Activated CD4-positive, alpha-beta T cell treated with anti-CD3 and anti-CD28 coated beads, Interleukin-2, Interleukin-4, amounts not matched to agents 100 ng/mL and 50 ng/mL, durations not matched to agents 16 hours and 8 hours (primary cell): ENCODE measurements at places on chromosomes 6 and 20.

DNA sequence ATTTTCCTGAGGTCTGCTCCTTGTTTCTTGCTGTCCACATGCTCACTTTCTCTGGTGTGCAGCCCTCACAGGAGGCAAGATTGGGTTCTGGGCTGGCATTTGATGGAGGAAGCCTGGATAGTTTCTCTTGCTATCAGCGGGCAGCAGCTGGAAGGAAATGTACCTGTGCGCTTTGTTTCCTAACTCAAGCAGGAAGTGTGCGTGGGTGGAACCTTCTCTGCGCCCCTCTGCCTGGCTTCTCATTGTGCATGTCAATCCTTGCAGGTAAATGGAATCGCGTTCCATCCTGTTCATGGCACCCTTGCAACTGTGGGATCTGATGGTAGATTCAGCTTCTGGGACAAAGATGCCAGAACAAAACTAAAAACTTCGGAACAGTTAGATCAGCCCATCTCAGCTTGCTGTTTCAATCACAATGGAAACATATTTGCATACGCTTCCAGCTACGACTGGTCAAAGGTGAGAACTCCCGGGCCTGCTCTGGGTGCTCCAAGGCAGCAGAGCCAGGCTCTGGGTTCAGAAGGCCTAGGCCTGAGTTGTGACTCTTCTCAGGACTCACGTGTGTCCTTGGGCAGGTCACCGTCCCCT lies 16.8 kb upstream of the RBM38 start:
- DNase-seq: no peak

DNA sequence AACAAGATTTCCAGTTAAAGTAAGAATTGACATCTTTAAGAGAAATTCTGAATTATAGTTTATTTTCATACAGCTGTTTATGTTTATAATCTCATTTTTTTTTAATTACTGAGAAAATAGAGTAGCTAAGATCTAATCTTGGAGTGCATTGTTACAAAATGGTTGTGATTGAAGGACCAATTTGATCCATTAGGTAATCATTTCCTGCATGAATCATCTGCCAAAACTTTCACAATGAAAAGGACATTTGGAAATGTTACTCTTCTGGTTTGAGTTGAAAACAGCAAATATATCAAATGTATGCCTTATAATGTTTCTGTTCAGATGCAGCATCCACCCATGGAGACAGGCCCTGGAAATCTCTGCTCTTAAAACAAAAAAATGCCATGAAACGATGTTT lies 19.0 kb downstream of the TUBB2A start:
- DNase-seq: no peak

DNA sequence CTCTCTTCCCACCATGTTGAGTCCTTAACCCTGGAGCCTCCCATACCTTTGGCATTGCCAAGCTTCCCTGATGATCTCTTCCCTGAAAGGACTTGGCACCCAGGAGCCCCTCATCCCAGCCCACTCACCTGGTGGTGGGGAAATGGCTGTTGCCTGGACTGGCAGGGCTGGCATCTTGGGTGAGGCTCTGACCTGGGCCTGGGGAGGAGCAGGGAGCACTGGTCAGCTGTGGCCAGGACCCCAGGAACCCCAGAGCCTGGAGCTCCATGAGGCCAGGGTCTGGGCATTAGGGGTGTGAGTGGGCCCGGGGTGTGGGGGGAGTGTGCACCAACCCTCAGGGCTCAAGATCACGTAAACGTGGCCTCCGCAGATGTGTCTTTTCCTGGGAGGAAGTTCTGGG lies 9.5 kb downstream of the SDCBP2 start:
- no peak for DNase-seq

DNA sequence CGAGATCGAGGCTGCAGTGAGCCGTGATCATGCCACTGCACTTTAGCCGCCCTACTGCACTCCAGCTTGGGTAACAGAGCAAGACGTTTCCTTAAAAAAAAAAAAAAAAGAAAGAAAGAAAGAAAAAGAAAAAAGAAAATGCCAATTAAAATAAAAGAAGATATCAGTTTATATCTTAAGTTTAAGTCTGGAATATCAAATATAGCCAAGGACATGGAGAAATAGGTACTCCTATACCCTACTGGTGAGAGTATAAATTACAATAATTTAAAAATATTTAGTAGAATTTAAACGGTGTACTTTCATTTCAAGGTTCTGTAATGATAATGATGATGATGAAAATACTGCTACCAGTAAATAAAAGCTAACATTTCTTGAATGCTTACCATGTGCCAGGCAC lies 3.8 kb upstream of the TRIM31 start:
- DNase-seq: no peak

DNA sequence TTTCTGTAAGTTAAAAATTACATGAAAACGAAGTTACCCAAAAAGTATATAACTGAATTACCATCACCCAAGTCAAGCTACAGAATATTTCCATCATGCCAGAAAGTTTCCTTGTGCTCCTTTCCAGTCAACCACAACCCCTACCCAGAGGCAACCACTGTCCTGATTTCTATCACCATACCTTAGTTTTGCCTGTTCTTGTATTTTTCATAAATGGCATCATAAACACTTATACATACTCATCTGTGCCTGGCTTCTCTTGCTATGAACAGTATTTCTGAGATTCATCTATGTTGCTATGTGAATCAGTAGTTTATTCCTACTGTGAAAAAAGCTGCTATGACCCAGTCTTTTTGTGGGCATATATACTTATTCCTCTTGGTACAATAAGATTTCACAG lies 7.4 kb downstream of the FKBP5 start:
- DNase-seq: peak; percentile 41

- no peak for DNase-seq
These were observed 97.4 kb upstream of the CNR1 start for GRCh38 chr6:88263591-88263990.

DNA sequence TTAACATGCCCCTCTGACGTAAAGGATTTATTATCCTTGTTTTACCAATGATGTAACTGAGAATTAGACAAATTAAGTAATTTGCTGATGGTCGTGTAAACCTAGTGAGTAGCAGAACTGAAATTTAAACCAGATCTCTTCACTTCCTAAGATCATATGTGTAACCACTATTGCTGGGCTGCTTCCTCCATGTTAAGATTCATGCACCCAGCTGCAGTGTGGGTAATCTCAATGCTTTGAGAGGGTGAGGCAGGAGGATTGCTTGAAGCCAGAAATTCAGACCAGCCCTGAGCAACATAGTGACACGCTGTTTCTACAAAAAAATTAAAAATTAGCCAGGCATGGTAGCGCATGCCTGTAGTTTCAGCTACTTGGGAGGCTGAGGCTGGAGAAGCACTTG lies 97.9 kb downstream of the L3MBTL3 start:
- DNase-seq: no peak

GRCh38 chr20:8933381-8933807 lies 135.5 kb upstream of the PLCB4 start:
- DNase-seq: no peak

- no peak for DNase-seq
These were observed 26.3 kb upstream of the APMAP start for GRCh38 chr20:25018841-25019240.

DNA sequence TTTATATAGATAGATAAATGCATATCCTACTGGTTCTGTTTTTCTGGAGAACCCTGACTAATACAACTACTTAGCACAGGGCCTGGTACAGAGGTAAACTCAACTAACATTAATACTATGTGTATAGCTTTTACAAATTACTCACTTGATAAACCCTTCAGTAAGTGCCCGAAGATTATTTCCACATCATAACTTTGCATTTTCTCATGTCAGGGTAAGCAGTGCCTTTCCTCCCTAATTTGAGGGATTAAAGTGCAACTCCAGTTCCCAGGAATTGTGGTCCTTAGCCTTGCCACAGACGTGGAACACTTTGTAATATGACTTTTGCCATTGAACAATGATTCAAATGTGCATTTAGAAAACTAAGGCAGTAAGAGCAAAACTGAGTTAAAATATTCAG lies 147.5 kb upstream of the SMLR1 start:
- DNase-seq: no peak

- DNase-seq: no peak
These were observed 15.9 kb upstream of the ITPR3 start for GRCh38 chr6:33604941-33605854.

DNA sequence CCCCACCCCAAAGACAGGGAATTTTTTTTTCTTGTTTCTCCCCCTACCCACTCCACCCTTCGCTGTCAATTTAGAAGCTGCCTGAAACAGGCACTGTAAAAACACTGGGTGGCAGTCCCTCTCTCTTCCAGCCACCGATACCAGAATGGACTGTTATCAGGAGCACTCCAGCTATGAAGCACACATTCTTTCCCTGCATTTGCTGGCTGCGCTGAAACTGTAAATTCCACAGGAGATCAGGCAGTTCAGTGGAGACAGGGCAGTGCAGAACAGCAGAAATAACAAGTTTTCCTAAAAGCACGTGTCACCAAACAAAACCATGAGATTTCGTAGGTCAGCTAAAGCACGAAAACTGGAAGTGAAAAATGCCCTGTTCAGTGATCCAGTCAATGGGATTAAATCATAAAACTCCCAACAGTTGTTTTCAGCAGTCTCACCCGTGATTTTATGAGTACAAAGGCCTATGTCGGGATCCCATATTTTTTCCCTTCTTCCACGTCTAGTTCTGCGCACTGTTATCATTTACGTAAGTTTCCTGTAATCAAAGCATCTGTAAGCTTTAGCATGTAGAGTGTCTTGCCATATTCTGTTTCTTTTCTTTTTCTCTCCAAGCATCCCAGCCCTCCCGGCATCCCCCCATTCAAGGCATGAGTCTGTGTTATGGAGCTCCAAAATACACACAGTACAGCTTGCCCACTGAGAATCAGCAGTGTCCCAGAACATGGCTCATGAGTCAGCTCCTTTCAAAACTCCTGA lies 359.9 kb upstream of the EPHA7 start:
- DNase-seq: no peak

GRCh38 chr6:148779142-148779562 lies 32.3 kb downstream of the UST start:
- DNase-seq: no peak

- no peak for DNase-seq
These were observed 6.5 kb upstream of the HCRTR2 start for GRCh38 chr6:55167860-55168259.

DNA sequence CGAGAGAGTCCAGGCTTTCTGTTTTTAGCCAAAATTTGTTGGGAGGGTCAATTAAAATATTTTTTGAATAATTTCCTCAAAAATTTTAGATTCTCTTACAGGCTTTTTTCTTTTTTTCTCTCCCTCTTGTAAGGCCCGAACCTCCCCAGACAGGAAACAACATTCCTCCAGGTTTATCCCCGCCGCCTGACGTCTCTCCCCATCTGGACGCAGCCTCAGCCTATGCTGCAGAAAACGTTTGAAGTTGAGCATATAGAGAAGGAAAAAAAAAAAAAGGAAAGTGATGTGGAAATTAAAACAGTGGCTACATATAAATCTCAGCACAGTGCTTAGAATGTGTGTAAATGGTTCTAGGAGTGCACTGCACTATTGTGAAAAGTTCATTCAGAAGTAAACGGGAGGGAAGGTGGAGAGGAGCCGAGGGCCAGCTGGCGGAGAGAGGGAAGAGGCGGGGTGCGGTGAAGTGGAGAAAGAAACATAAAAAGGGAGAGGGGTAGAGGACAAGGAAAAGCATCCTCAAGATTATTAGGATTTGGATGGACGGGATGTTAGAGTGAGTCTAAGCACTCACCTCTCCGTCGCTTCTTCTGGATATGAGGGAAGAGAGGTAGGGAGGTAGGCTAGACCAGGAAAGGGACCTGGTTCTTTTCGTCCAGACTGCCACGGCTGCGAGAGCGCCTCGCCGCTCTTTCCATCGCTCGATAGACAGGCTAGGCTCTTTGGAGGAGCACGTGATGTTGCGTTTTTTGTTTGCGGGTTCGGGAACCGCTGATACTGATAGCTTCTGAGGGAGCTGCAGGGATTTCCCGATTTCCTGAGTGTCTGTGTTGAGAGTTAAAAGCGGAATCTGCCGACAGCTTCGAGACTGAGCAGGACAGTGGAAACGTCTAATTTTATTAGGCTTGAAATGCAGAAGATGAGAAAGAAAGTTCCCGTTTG lies 98.7 kb downstream of the TRIM27 start:
- no peak for DNase-seq

- no peak for DNase-seq
These were observed 103.6 kb upstream of the KCNK16 start for GRCh38 chr6:39426073-39426456.

DNA sequence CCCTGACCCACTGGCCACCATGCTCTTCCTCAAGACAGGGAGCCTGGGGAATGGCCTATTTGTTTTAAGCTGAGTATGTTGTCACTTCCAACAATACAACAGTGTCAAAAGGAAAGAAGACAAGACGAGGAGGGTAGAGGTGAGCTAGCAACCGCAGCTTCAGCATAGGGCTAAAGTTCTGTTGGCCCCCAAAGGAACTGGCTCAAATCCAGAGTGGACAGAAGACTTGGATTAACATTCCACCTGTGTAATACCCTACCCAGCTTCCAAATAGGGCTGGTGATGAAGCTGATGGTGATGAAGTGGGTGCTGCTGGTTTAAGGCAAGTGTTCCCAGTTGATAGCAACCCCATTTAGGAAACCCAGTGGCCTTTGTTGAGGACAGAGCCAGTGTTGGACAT lies 31.7 kb upstream of the KCNK5 start:
- no peak for DNase-seq

DNA sequence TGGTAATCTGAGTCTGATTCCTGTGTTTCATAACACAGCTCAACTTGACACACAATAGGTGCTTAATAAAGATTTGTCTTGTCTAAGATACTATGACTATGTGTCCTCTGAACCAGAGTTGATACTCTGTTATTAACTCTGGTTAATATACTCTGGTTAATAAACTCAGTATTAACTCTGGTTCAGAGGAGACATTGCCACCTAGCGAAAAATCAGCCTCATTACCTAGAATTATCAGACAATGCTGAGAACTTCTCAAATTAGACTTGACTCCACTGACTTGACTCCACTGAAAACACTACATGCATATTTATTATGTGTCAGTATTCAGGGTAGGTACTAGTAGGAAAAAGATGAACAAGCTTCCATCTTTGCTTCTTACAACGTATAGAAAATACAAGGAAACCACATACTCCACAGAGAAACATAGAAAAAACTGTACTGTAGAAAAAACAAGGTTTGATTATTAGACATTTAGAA lies 73.9 kb downstream of the AHI1 start:
- peak; percentile 73 for DNase-seq

GRCh38 chr6:33977606-33978411 lies 168.1 kb downstream of the GRM4 start:
- DNase-seq: no peak

GRCh38 chr6:30599625-30600324 lies 17.3 kb downstream of the PPP1R10 start:
- no peak for DNase-seq

DNA sequence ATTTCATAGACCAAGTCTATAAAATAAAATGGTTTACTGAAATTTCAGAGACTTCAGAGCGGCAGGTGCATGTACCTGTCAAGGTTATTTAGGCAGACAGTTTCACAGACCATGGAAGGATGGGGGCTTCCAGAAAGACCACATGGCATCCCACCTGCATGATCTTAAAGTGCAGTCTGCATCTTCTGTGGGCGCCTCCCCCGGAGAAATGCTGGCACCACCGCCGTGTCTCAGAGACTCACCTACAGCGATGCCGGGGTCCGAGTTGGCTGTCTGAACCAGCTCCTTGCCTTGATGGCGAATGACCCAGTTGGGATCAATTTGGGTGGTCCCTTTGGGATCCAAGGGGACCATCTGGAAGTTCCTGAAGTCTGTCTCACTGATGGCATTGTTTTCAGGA lies 30.6 kb downstream of the THBS2 start:
- DNase-seq: no peak
